ENCODE measurements at places on chromosomes 7 and 10. TPM values are rescaled to one million over a fixed set of nuclear protein-coding genes. Genes with fewer than 3 reads are reported as not detected.

GRCh38 chr10:33478675-33479125, 144.2 kb upstream of the NRP1 start:
- no peak for DNase-seq
- H3K27ac ChIP-seq, result no peak overlapping the region
- no peaks in the 10 kb centered on the region for H3K27me3 ChIP-seq
- H3K36me3 ChIP-seq, result no peaks in the 10 kb centered on the region
- no peak overlapping the region for H3K4me3 ChIP-seq

DNA sequence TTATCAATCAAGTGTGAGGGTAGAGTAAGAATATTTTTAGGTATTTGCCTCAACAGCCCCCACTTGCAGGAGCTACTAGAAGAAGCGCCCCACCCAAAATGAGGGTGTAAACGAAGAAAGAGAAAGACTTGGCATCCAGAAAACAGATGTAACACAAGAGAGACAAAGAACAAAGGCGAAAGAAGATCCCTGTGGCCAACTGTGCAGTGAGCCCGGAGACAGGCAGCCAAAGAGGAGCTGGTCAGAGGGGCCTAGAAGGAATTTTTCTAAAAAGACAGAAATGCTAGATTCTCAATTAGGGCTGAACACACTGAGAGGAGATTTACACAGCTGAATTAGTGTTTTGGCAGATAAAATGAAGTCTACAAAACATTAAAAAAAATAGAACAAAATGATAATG, 29.6 kb upstream of the EIF5AL1 start:
- no peak for DNase-seq
- no peak overlapping the region for H3K27ac ChIP-seq
- no peaks in the 10 kb centered on the region for H3K36me3 ChIP-seq
- H3K27me3 ChIP-seq, result no peaks in the 10 kb centered on the region

- no peaks in the 10 kb centered on the region for H3K27me3 ChIP-seq
- no peaks in the 10 kb centered on the region for H3K36me3 ChIP-seq
- no peak for DNase-seq
- H3K4me1 ChIP-seq, result no peaks in the 10 kb centered on the region
- H3K27ac ChIP-seq, result no peak overlapping the region
These were observed 341.3 kb downstream of the DNAJB9 start for GRCh38 chr7:108911016-108911415.

DNA sequence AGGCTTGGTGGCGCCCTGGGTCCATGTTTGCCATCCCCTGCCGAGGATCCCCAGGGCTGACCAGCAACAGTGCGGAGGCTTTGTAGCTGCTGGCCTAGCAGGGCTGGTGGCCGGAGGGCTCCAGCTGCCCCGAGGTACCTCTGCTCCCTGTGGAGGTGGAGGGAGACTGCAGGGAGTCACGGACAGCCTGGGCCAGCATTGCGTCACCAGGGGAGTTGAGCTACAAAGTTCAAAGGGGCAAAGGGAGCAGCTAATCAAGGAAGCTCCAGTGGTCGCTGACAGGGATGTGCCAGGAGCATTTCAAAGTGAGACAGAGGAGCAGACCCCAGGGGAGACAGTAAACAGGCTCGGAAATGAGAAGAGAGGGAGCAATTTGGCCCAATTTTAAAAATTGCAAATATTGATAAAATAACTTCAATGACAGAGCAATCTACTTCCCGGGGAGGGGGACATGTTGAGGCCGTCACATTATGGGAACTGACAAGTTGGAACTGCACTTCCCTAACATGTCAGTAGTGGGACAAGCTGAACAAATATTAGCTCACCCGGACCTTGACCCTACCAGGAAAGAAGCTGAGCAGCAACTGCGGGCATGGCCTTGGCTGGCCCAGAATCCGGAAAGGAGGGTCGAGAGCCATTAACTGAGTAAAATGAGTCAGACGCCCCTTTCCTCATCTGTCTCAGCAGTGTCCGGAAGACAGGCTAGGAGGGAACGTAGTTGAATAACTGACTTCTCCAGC, 39.4 kb downstream of the BTBD16 start:
- no peaks in the 10 kb centered on the region for H3K27me3 ChIP-seq
- no peak for DNase-seq
- H3K4me3 ChIP-seq, result no peak overlapping the region

DNA sequence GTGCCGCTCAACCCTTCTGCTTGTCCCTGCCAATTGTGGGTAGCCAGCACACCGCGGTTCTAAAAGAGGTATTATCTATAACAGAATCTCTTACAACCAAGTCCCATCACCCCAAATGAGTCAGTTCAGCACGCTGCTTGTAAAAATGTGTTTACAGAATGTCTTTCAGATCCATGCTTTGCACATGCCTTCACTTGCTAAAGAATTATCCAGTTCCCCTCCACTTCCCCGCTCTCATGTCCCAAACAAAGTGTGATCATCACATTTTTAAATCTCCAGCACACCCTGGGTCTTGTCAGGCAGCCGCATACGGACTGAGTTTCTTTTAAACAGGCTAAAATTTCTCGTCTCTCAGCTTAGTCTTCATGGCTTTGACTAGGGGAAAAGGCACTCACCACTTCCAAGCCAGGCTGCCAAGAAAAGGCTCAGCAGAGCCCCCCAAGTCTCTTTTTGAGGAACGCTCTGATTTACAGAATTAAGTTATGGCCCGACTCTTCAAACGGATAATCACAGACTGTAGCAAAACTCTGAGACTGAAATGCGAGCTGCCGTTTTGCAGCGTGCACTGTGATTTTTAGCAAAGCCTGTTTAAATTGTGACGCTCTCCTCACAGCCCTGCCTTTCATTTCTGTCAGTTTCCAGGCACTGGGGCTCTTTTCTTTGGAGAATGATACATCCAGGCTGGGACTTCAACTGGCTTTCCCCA, 29.8 kb upstream of the FGFR2 start:
- H3K27me3 ChIP-seq, result no peaks in the 10 kb centered on the region
- no peak for DNase-seq
- no peaks in the 10 kb centered on the region for H3K36me3 ChIP-seq
- no peak overlapping the region for H3K4me3 ChIP-seq
- H3K27ac ChIP-seq, result no peak overlapping the region

DNA sequence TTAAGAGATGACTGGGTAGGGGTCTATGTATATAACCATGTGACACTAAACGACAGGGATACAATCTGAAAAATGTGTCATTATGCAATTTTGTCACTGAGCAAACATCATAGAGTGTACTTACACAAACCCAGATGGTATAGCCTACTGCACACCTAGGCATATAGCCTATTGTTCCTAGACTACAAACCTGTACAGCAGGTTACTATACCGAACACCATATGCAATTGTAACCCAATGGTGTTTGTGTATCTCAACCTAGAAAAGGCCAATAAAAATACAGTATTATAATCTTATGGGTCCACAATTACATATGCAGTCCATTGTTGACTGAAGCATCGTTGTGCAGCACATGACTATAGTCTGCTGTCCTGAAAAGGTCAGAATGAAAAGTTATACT, 22.9 kb downstream of the STRIP2 start:
- no peaks in the 10 kb centered on the region for H3K4me1 ChIP-seq
- H3K36me3 ChIP-seq, result no peaks in the 10 kb centered on the region
- H3K27ac ChIP-seq, result no peak overlapping the region
- no peaks in the 10 kb centered on the region for H3K27me3 ChIP-seq
- no peak overlapping the region for H3K4me3 ChIP-seq

DNA sequence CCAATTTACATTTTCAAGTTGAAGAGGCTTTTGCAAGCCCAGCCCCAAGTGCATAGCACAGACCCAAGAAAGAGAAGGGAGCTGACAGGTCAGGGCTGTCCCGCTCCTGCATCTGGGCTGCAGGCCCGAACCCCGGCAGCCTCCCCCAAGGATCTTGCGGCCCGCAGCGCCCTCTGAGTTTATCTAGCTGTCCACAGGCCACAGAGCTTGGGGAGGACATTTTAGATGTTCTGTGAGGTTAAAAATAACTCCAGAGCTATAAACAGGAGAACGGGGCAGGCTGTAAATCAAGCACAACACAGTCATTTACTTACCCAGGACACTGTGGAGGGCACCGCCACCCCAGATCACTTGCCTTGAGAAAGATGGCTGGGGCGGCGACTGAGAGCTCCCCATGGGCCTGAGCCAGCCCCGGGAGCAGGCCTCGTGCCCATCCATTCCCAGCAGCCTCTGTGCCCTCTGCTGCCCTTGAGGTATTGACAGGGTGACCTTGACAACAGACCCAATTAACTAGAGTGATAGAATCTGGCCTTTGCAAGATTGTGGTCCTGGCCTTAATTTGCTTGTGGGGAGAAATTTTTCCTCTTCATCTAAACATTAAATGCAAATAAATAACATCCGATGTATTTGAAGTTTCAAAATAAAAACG, 563.0 kb downstream of the TCERG1L start:
- no peaks in the 10 kb centered on the region for H3K36me3 ChIP-seq
- no peak for DNase-seq
- H3K27ac ChIP-seq, result no peak overlapping the region
- H3K27me3 ChIP-seq, result no peaks in the 10 kb centered on the region
- H3K4me1 ChIP-seq, result no peaks in the 10 kb centered on the region
- H3K4me3 ChIP-seq, result no peak overlapping the region

DNA sequence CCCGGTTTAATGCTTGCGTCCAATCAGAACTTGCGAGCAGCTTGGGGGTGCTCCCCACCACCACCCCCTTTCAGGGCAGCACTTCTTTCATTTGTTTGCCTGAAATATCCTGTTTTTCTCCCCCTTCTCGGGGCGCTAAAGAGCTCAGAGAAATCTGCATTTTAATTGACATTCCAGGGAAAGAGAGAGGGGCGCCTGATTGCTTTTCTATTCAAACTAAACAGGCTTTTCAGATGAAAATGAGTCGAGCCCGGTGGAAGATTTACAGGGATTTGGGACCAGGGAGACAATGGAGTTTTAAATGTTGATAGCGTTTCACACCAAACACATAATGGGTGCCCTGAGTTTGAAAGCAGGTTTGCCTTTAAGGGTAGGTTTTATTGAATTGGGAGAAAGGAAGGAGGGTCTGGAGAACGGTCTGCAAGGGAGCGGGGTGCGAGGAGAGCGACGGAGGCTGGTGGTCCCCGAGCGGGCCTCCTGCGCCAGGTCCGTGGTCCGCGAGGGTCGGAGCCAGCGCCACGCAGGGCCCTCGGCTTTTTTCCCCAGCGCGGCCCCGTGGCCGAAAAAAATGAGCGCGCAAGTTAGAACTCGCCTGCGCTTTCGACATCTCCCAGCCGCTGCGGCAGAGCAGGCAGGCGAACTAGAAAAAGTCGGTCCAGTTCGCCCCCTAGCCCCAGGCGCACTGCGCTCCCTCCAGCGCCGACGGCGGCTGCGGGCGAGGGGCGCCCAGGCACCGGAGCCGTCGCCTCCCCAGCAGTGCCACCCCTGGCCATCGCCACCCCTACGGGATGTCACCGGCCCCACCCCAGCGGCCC, 1.3 kb downstream of the FGFR2 start:
- H3K27me3 ChIP-seq, result peaks cover 16% of the 10 kb centered on the region
- H3K4me3 ChIP-seq, result no peak overlapping the region
- no peak overlapping the region for H3K27ac ChIP-seq
- H3K4me1 ChIP-seq, result peaks cover 7% of the 10 kb centered on the region

GRCh38 chr7:131371411-131371810, 43.7 kb downstream of the MKLN1 start:
- H3K4me3 ChIP-seq, result no peak overlapping the region
- H3K4me1 ChIP-seq, result peaks cover 9% of the 10 kb centered on the region
- no peak overlapping the region for H3K27ac ChIP-seq
- DNase-seq, result no peak
- H3K36me3 ChIP-seq, result no peaks in the 10 kb centered on the region

DNA sequence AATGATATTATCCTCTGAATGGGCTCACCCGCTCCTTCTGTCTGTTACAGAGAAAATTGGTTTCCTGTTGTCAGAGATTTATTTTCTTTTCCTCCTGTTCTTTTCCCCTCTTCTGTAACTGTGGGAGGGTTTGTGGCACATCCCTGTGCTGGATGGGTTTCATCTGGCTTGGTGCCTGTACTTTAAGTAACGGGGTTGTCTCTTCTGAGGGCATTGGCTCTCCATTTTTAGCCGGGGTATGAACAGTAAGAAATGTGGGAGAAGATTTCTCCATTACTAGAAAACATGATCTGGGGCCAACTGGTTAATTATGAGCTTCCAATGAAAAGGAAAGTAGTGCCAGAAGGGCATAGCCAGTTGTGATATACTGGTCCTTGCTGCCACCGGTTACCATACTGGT, 142.6 kb downstream of the SND1 start:
- H3K4me1 ChIP-seq, result peaks cover 8% of the 10 kb centered on the region
- H3K4me3 ChIP-seq, result no peak overlapping the region
- DNase-seq, result no peak
- no peaks in the 10 kb centered on the region for H3K36me3 ChIP-seq
- H3K27ac ChIP-seq, result no peak overlapping the region

GRCh38 chr10:118698421-118698820, 56.3 kb downstream of the CACUL1 start:
- no peaks in the 10 kb centered on the region for H3K27me3 ChIP-seq
- H3K4me1 ChIP-seq, result peaks cover 10% of the 10 kb centered on the region
- H3K27ac ChIP-seq, result no peak overlapping the region
- DNase-seq, result peak; percentile 40

GRCh38 chr10:103636492-103636891, 143.0 kb downstream of the NEURL1 start:
- H3K27me3 ChIP-seq, result no peaks in the 10 kb centered on the region
- H3K36me3 ChIP-seq, result no peaks in the 10 kb centered on the region
- H3K4me1 ChIP-seq, result peaks cover 17% of the 10 kb centered on the region
- no peak for DNase-seq

DNA sequence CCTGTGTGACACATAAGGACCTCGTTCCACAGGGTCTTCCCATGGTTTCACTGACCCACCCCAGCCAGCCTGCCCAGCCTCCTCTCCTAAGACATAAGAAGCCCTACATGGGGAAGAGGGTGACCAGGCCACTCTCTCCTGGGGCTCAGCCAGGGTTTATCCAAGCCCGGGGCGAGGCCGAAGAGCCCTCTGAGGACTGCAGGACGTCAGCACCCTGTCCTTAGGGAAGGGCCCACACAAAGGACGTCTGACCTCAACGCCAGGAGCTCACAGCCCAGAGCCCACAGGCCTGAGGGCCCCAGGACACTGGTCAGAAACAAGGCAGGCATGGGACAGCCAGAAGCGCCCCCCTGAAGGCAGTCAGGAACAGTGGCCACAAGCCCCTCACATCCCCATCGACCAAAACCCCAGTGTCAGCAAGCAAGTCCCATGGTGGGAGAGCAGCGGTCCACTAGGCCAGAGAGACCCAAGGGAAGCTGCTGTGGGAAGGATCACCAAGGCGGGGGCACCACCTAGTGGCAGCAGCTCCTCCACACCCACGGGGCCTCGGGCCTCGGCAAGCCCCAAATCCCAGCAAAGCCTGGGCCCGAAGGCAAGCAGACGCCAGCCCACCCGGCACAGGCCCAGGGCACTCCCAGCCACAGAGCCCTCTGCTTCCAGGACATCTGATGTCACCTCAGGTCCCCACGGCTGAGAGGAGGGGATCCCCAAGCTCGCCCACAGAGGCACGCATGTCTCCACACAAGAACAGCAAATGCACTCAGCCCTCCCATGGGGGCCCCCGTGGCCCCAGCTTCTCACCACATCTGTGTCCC, 23.4 kb downstream of the MAD1L1 start:
- H3K27ac ChIP-seq, result no peak overlapping the region
- no peaks in the 10 kb centered on the region for H3K27me3 ChIP-seq
- no peaks in the 10 kb centered on the region for H3K4me1 ChIP-seq
- H3K4me3 ChIP-seq, result no peak overlapping the region
- H3K36me3 ChIP-seq, result peaks cover 33% of the 10 kb centered on the region

GRCh38 chr10:24451325-24451820, 242.4 kb downstream of the KIAA1217 start:
- no peak overlapping the region for H3K4me3 ChIP-seq
- H3K27ac ChIP-seq, result no peak overlapping the region
- peak; percentile 27 for DNase-seq

The TACR2 gene
- not detected for total RNA-seq

The COBL gene
- total RNA-seq, result not detected

The LAMB1 gene
- total RNA-seq, result not detected
